ENCODE measurements at places on chromosomes 11 and 22. TPM values are rescaled to one million over a fixed set of nuclear protein-coding genes. Genes with fewer than 3 reads are reported as not detected.

The BACE1-AS gene
- 8.5 TPM for total RNA-seq

- no peak for DNase-seq
These were observed 49.7 kb downstream of the FDX1 start for GRCh38 chr11:110479108-110480101.

- DNase-seq, result peak; percentile 55
These were observed 8.4 kb upstream of the KCNQ1OT1 start for GRCh38 chr11:2708151-2708581.

GRCh38 chr22:29071261-29072045, 1.4 kb upstream of the KREMEN1 start:
- peak; percentile 51 for DNase-seq

DNA sequence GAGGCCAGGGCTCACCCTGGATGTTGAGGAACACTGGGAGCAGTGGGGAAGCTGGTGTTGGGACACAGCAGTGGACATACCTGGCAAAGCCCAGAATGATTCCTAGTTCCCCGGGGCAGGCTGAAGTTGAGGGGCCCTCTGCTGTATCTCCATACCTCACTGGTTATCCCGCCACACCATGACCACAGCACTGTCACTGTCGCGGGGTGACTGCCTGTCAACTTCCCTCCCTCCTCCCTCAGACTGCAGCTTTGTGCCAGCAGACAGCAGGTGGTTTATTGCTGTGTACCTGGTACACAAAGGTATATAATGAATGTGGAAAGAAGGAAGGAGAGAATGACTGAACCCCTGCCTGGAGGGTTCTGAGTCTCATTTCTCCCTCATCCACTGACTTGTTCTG, 318.7 kb downstream of the TMEM135 start:
- DNase-seq, result no peak

DNA sequence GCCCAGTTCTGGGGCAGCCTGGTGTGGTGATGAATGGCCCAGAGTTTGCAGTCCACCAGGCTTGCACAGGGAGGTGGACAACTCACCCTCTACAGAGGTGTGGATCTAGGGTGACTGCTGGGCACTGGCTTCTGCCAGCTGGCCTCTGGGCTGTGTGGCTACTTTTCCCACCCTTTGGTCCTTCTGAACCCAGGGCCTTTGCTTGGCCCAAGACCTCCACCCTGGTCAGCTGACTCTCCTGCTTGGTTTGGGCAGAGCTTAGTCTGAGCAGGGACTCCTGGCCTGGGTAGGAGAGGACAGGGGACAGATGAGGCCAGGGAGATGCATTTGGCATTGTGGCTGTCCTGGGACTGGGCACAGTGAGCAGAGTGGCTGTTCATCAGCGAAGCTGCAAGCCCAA, 83.0 kb upstream of the SHANK2 start:
- no peak for DNase-seq

DNA sequence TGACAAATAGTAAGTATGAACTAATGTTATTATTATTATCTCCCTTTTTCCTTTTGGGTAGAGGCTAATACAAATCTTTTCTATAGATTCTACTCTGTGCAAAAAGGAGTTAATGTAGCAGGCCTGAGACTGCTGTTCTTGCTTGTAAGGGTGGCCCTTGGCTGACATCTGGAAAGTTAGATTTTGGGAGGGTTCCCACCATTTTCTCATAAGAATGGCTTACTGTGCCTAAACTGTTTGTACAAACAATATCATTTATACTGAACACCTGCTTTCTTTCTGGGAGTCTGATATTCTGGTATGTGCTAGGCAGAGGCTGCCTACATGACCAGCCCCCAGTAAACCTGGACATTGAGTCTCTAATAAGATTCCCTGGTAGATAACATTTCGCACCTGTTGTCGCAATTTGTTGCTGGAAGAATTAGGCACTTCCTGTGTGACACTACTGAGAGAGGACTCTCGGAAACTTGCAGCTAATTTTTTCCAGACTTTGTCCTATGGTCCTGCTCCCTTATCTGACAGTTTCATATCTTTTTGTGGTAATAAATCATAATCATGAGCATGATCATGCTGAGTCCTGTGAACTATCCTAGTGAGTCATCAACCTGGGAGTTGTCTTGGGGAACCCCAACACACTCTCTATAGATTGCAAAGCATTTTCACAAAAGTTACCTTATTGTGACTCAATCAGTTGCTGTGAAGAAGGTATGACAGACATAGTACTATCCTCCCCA, 257.7 kb upstream of the CCDC90B start:
- DNase-seq, result no peak

DNA sequence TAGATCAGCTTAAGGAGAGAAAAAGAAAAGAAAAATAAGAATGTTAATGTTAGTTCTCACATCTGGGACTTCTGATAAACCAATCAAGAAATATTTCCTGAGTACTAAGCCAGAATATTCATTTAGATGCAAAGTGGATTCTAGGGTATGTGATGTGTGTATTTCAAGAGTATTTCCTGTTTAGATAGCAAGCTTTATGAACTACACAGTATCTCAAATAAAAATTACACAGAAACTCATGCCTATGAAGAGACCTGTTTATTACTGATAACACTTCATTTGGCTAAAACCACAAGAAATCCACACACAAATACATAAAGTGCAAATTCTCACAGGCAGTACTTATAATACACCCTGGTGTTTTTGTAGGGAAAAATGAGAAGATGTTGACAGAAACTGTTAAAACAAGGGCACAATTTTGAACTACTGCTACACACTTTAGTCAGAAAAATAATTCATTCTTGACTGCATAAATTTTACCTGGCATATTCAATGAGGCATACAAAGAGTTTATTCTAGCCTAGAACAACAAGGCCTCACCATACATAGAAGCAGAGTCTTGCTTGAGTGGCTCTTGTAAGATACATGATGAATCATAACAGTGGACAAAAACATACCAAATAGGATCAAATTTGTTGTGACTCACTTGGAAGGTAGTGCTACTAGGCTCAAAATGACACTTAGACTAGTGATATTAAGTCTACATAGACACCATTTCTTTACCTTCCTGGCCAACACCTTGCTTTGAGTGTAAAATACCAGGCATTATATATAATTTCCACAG, 18.8 kb upstream of the P4HA3 start:
- DNase-seq, result no peak

- no peak for DNase-seq
These were observed 1592.1 kb upstream of the TENM4 start for GRCh38 chr11:81032906-81033305.

The LGALS12 gene
- 0.74 TPM for total RNA-seq

DNA sequence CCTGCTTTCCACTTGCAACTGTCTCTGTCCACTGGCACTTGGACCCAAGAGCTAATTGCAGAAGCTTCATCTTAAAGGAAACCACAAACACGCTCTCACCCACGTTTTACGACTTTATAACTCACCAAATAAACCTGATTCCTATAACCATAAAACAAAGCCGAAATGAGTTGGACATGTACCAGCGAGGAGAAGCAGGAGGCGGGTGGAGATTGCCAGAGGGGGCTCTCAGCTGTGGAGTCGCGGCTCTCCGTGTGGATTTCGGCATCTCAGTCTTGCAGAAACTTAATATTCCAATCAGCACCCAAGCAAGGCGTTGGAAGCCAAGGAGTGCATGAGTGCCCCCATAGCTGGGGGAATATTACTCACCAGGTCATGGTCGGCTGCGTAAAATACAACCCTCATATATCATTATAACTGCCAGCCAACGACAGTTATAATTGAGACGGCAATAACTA, 483.6 kb downstream of the MN1 start:
- DNase-seq, result no peak

- DNase-seq, result no peak
These were observed 9.9 kb upstream of the SEC14L3 start for GRCh38 chr22:30481711-30482110.

- DNase-seq, result no peak
These were observed 13.7 kb downstream of the PDHX start for GRCh38 chr11:34929794-34930763.

GRCh38 chr22:40043081-40043480, 48.3 kb downstream of the FAM83F start:
- DNase-seq, result no peak

The UPK3A gene
- total RNA-seq, result not detected

The CD81 gene
- total RNA-seq, result 465 TPM

DNA sequence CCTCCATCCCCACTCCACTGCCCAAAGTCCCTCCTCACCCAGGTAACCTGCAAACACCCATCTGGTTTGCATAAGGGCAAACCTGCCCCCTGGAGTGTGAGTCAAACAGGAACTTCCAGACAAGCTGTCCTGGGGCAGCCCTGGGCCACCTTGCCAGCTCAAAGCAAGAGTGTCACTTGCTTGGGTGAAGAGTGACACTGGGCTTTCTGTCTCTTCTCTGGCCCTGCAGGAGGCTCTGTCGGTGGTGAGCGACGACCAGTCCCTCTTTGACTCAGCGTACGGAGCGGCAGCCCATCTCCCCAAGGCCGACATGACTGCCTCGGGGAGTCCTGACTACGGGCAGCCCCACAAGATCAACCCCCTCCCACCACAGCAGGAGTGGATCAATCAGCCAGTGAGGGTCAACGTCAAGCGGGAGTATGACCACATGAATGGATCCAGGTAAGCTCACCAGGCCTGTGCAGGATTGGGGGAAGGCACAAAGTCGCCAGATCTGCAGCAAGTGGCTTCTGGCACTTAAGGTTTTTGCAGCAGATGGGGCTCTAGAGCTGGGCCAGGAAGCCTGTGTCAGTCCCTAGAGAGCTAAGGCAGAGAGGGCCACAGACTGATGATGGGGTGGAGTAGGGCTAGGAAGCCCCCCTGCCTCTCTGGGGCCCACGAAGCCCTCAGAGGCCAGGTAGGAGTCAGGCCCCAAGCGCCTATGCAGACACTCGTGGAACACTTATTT, 64.2 kb downstream of the FLI1 start:
- DNase-seq, result no peak

GRCh38 chr22:33023153-33023827, 34.9 kb downstream of the SYN3 start:
- DNase-seq, result no peak

GRCh38 chr11:22516111-22516510, 109.5 kb downstream of the FANCF start:
- DNase-seq, result no peak

Data from heart right ventricle (tissue), 16 donors.